MG63 (cell line): ENCODE measurements at places on chromosomes 1 and 21. TPM values are rescaled to one million over a fixed set of nuclear protein-coding genes. Genes with fewer than 3 reads are reported as not detected.
A peak's percentile ranks its signal among the peaks of the same experiment; 100 is the strongest.

Gene TLR5
- 0.30 and 0.33 TPM in 2 replicates for total RNA-seq

Gene ABCB10
- 34.2 and 38.4 TPM in 2 replicates for total RNA-seq

Gene RUSC1
- total RNA-seq = 22.9 and 27.0 TPM in 2 replicates

Gene LCE1D
- not detected in 2 replicates for total RNA-seq

DNA sequence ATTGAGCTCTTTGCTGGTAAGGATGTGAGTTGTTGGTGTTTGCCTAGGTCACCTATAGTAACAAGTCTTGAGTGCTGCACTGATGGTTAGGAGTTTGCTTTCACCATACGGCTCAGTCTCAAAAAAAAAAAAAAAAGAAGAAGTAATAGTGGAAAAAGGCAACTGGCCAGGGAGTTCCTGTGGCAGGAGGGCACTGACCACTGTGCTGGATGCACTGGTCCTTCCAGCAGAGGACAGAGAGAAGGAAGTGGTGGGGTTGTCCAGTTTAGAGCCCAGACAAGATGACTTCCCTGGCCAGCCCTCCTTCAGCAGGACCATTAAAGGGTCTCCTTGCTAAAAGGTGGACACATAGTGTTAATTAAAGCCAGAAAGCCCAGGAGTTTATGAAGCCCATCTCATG, 11.9 kb upstream of the PTCH2 start:
- no peak for DNase-seq

DNA sequence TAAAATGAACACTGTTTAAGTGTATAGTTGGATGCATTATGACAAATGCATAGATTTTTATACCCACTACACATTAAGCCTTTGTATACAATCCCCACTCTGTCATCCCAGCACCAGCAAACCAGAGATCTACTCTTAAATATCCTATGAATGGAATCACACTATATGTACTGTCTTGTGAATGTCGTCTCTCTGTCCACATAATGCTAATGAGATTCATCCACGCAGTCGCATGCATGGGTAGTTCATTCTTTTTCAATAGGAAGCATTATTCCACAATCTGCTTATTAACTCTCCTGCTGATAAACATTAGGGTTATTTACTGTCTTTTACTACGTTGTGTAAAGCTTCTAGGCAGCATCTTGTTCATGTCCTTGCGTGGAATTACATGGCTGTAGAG, 892.3 kb downstream of the LTN1 start:
- DNase-seq = no peak

GRCh38 chr1:167090314-167090942, at the start of gene GPA33:
TSS of gene GPA33 (minus strand) at chr1:167090377. CDS start at chr1:167090287, 90 bp downstream.
- no peak for DNase-seq

- no peak for DNase-seq
These were observed 91.9 kb upstream of the ACTRT2 start for GRCh38 chr1:2929335-2929734.

- peak; percentile 16 for DNase-seq
These were observed 51.6 kb downstream of the SLC30A10 start for GRCh38 chr1:219876798-219877209.

GRCh38 chr1:25808481-25809244, 8.7 kb downstream of the SELENON start:
- DNase-seq = no peak

DNA sequence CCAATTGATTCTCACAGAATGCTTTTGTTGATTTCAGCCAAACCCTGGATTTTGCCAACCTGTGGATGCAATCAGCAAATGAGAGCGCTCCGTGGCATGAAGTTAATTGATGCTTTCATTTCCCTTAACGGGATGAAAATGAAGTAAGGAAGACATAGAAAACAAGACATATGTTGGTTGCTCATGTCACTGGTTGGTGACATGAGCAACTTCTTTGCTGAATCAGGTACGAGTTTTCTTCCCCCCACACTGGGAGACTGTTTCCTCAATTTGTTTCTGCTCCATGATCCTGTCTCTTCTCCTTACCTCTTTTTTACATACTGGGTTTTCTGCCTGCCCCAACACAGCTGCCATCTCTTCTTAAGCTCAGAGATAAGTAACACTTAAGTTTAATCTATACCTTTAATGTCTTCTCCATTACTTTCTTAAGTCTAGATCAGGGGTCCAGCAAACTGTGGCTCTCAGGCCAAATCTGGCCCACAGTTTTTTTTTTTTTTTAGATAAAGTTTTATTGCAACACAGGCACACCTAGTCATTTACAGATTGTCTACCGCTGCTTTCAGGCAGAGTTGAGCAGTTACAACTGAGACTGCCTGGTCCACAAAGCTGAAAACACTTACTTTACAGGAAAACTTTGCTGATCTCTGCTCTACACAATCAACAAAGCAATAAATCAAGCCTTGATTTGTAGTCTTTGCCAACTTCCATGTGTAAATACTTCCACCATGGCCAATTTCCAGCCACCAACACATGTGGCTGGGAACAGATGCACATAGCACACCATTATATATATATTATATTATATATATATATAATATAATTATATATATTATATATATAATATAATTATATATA, 13.3 kb downstream of the GPR157 start:
- no peak for DNase-seq

GRCh38 chr21:19130379-19131028, 726.9 kb upstream of the TMPRSS15 start:
- DNase-seq = no peak

DNA sequence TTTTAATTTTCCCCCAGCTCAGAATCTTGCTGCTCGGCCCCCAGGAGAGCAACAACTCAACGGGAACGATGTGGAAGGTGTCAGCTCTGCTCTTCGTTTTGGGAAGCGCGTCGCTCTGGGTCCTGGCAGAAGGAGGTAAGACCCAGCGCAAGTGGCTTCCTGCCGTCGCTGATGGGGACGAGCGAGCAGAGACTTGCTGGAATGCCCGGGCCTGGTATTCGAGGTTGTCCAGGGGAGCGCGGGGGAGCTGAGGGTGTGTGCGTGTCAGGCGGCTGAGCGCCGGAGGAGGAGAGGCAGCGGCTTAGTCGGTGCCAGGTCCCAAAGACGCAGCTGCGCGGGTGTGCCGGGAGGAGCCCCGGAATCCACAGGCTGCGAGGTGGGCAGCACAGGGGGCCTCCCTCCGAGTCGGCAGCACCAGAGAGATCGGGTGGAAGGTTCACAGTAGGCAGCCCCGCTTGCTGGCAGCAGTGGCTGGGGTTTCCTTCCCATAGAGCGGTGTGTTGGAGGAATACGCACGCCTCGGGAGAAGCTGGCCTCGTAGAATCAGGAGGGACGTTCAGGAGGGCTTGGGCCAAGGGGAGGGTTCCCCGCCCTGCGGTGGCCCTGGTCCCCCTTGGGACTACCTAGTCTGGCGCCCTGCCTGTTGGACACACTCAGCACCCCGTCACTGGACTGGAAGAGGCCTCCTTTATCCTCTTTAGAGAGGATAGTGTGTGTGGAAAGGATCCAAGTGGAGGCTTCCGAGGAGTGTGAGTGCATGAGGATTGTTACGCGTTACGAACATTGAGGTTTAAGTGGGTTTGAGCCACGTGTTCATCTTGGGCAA, 547 bp downstream of the PDPN start:
- peak; percentile 78 for DNase-seq

GRCh38 chr1:238738892-238739291, 647.5 kb upstream of the CHRM3 start:
- DNase-seq = no peak

DNA sequence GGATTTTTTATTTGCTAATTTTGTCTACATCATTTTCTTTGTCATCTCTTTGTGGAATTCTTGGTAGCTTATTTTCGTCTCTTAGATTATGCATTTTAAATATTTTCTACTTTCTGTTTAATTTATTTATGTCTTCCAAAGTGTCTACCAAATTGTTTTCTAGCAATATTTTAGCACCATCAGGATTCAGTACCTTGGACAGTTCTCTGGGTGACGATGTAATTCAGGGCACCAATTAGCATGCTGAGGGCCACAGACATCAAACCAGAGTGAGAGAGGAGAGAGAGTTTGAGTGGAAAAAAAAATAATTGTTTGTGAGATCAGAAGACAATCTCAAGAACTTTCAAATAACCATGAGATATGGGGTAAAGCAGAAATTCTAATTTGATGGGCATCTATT, 169.8 kb upstream of the CXADR start:
- no peak for DNase-seq

- no peak for DNase-seq
These were observed 87.0 kb downstream of the C4BPA start for GRCh38 chr1:207191061-207191460.
